ENCODE measurements at places on chromosomes 16 and 17. TPM values are rescaled to one million over a fixed set of nuclear protein-coding genes. Genes with fewer than 3 reads are reported as not detected.

TMC5 gene
- not detected for polyA plus RNA-seq

APOBR gene
- polyA plus RNA-seq, result 0.15 TPM

DNA sequence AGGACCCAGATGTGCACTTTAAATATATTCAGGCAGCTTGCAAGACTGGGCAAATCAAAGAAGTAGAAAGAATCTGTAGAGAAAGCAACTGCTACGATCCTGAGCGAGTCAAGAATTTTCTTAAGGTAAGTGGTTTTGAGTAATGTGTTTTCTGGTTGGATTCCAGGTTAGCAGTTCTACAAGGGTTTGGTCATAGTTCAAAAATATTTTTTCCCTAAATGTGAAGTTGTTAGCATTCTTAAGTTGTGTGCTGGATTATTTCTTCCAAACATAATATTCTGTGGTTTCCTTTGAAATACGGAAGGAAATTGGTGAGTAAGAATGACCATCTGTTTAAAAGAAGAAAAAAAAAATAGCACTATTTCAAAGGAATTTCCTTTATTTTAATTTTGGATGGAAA lies 38.4 kb downstream of the PTRH2 start:
- no peak for DNase-seq

RNF222 gene
- polyA plus RNA-seq, result not detected

- no peak for DNase-seq
These were observed 265.9 kb downstream of the SLC39A11 start for GRCh38 chr17:72826602-72827001.
